ENCODE measurements at places on chromosomes 3 and 15. TPM values are rescaled to one million over a fixed set of nuclear protein-coding genes. Genes with fewer than 3 reads are reported as not detected.
A peak's percentile ranks its signal among the peaks of the same experiment; 100 is the strongest.

GOLGA6L22 gene
- total RNA-seq: not detected

KIF15 gene
- total RNA-seq: 25.9 TPM

DNA sequence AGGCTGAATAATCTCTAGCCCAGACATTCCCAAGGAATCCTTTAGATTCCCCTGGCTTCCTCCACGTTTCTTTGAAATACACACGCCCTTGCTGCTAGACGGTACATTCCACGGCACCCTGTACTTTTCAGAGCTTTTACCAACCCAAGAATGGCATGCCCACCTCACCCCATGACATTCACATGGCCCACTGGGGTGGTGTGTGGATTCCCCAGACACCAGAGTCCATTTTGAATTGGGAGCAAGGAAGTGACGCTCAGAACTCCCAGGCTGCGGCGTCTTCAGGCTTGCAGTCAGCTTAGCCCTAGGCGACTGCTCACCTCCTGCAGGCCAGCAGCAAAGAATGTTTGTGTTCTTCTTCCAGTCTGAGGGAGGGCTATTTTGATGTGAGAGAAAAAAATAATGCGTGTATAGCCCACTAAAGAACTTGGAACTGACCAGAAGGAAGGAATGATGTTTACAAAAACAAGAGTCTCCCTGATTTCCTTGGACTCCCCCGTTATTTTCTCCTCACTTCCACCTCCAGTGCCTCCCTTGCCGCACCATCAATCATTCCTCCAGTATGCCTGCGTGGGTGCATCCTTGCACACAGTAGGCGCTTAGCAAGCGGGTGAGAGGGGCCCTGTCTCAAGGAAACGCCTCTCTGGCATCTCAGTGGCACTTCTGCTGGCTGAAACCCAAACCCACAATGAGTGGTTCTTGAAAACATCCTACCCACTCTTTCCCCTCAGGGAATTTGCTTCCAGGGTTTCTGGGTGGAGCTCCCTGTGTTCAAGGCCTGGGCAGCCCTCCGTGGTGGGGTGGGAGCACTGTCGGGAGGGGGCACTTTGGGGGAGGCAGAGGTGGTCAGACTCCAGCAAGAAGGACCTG lies 59.9 kb downstream of the SMAD6 start:
- peak; percentile 68 for DNase-seq

ANKRD34C gene
- total RNA-seq: not detected

DNA sequence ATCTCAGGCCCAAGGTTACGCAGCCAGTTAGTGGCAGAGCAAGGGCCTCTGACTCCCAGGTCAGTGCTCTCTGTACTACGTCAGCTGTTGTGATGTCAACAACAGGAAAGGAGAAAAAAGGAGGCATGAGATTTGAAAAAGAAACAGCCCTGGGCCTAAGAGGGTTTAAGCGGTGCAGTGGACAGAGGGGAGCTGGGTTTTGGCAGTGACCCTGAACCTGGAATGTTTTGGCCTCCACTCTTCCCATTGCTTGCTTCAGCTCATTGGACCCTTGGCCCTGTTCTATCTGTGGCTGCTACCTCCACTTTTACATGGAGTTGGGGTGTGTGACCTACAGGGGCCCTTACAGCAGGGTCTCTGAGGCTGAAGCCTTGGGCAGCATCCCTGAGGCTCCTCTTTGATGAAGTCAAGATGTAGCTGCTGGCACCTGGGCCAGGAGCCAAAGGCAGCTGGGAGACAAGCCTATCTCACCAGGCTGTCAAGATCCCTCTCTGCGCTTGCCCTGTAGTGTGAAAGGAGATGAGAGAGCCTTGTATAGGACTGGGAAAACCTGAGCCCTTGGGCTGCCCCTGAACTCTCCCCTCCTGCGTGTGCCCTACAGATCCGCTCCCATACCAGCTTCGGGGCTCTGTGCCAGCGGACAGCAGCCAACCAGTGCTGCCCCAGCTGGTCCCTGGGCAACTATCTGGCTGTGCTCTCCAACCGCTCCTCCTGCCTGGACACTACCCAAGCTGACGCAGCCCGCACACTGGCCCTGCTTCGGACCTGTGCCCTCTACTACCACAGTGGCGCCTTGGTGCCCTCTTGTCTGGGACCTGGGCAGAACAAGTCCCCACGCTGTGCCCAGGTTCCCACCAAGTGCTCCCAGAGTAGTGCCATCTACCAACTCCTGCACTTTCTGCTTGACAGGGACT lies 8.7 kb downstream of the DISP2 start:
- no peak for DNase-seq

- DNase-seq: peak; percentile 97
These were observed 33.2 kb downstream of the ZNF106 start for GRCh38 chr15:42457445-42458442.

All from LHCN-M2 (cell line).